Stimulated activated CD4-positive, alpha-beta T cell treated with anti-CD3 and anti-CD28 coated beads, Interleukin-2, amount 100 ng/mL, for 24 hours (primary cell): ENCODE measurements at places on chromosomes 3 and 15.

DNA sequence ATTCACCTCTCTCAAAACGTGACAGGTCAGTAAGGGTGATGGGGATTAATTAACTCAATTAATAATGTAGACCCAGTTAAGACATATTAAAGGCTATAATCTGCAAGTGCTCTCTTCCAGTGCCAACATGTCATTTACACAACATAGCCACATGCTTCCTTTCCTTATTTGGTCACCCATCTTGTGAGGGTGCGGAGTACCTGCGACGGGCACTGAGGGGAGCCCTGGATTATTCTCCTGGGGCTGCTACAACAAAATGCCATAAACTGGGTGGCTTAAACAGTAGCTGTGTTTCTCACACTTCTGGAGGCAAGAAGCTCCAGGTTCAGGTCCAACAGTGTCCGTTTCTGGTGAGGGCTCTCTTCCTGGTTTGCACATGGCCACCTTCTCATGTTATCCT, 157.4 kb upstream of the LRTM1 start:
- DNase-seq = no peak

GRCh38 chr3:119676020-119676419, 1.2 kb downstream of the COX17 start:
- no peak for DNase-seq

GRCh38 chr3:192685801-192686200, 41.5 kb downstream of the FGF12 start:
- DNase-seq = no peak

DNA sequence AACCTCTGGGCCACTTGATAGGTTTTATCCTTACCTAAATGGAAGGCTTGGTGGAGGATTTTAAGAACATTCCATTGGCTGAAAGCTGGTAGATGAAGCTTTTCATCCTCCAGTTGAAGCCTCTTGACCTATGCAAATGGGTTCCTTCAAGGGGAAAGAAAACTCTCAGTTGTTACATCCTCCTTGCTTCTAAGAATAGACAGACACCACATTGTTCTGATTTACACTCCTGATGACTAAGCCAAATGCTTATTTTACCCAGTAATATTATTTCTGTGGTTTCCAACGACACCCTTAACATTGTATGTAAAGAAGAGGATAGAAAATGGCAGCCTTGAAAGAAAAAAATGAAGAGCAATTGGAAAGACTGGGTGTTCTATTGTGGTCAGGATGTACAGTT, 480.5 kb downstream of the OTOL1 start:
- no peak for DNase-seq

DNA sequence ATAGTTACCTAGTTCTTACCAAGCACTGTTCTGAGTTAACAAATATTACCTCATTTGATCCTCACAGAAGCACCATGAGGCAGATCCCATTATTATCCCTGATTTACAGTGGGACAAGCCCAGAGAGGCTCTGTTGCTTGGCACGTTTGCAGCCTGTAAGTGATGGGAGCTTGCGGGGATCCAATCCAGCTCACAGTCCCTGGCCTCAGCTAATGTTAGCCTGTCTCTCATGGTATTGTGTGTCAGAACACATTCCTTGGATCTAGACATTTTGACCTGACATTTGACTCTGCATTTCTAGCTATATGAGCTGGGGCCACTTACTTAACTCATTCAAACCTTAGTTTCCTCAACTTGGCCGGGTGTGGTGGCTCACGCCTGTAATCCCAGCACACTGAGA, 246.9 kb upstream of the LRTM1 start:
- DNase-seq = no peak

DNA sequence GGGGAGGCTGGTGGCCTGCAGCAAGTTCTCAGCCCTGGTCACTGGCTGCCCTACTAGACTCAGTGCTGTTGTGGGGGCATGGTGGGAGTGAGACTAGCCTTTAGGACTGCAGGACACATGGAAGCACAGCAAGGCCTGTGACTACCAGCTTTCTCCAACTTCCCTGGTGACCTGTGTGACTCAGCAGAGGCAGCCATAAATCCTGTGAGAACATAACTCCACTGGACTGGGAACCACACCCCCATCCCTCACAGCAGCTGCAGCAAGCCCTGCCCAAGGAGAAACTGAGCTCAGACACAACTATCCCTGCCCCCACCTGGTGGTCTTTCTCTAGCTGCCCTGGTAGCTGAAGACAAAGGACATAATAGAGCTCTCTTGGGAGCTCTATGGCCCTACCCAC, 111.3 kb downstream of the DCLK3 start:
- DNase-seq = no peak

DNA sequence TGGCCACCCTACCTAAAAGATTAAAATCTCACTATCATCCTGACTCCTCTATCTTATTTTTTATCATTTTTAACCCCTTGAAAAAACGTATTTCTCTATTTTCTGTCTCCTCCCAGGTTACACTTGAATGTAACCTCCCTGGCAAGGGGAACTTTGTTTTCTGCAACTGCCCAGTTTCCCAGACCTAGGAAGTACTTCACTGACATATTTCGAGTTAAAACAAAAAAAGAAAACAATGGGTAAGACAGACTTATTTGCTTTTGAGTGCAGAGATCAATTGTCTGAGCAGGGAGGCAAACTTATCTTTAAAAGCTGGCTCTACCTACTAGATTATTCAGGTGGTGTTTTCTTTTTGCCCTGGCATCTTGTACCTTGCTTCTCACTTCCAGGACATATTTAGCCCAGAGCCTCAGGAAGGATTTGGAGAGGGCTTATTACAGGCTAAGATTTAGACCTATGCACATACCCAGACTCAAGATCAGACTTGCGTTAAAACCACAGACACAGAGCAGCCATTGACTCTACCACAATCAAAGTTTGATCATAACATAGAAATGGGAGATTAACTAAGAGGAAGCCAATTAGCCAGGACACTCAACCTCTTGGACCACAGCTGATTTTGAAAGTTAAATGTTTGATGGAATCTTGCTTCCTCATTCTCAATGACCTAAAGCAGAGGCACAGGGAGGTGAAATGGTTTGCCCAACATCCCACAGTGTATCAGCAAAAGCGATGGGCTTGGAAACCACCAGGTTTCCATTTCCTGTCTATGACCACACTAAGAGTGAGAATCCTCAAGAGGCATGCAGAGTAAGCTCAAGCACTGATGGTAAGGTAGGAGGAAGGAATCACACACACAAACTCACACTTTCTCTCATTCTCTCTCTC, 169.5 kb upstream of the THBS1 start:
- no peak for DNase-seq

DNA sequence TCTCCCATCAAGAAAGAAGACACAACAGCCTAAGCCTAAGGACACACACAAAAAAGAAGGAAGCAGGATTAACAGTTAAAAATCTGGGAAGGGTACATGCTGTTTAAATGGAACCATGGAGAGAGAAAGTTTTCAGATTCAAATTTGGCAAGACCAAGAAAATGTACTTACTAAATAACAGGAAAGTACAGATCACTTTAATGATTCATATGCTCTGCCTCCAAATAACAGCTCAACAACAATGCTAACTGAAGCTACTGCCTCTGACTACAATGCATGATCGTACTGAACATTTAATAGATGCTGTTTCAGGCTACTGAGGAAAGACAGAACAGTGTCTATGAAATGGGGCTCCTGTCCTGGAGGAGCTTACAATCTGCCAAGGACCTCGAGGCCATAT, 8.4 kb upstream of the NMB start:
- no peak for DNase-seq

DNA sequence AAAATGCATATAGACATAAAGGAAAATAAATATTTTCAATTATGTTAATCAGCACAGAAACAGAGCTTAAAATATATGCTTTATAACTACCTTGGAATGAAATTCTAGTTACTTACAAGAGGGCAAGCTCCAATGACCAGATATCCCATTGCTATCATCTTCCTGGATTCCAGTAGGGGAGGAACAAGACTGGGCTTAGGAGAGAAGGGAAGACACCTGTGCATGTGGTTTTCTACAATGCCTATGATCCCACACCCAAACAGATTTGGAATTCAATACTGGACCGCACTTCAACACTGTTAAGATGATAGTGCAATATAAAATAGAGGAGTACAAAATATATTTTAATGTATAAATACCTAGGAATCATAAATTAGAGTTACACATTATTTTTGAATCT, 79.6 kb downstream of the ARPP21 start:
- DNase-seq = no peak

GRCh38 chr15:94445566-94446160, 214.3 kb downstream of the MCTP2 start:
- no peak for DNase-seq
